ENCODE measurements at places on chromosomes 11 and 22. TPM values are rescaled to one million over a fixed set of nuclear protein-coding genes. Genes with fewer than 3 reads are reported as not detected.

DNA sequence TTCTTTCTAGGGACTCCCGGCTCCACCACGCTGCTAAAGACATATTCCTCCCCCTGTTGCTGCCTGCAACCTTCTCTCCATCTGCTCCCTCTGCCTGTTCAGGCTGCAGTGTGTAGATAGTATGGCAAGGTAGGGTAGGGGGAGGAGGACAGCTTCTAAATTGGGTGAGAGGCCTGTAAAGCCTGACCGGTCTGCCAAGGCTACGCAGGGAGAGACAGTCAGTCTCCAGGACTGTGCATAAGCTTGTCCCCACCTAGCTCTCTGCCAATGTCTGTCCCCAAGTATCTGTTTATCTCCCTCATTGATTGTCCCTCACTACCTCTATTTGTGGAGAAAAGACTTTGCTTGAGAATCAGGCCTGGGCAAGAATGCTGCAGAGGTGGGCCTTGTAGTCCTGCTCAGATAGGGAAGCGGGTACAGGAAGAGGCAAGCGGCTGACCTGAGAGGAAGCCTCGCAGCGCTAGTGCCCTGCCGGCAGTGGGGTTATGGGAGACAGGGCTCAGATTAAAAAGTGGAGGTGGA, 871 bp upstream of the SEZ6L start:
- H3K4me1 ChIP-seq: no peaks in the 10 kb centered on the region
- H3K4me3 ChIP-seq: no peak overlapping the region
- H3K27ac ChIP-seq: no peak overlapping the region

DNA sequence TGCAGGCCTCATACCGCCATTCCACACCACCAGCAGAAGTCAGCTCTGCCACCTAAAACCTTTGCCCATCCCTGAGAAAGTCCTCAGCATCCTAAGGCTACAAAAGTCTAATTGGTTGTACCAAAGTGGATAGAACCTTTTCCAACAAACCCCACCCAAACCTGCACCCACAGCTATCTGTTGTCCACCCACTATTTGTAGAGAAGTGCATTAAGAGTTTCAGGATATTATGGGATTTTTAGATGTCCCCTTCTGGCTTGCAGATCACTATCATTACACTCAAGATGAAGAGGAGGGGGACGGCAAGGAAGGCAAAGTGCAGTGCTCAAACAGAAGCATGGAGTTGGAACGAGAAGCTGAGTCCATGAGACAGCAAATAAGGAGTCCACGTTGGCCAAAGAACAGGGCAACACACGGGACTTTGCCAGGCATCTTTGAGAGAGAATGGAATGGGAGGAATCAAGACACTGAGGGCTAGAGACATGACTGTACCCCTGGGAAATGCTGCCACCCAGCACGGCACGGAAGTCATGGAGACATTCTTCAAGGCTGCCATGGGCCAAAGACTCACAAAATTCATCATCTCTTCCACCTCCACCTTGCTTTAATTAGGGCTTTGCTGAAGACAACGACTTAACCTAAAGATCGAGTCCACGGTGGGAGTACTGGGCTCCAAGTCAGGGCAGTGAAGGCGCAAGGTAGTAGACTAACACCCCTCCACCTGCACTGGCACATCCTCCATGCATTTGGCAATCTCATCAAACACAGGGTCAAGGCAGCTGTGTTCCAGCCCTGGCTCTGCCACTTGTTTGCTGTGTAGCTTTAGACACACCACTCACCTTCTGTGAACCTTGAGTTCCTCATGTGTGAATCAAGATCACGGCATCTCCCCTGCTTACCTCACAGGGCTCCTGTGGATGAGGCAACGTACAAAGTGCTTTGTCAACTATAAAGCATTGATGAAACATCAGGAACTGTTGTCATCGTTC, 112.9 kb upstream of the TMEM45B start:
- no peaks in the 10 kb centered on the region for H3K36me3 ChIP-seq
- no peaks in the 10 kb centered on the region for H3K27me3 ChIP-seq
- H3K4me1 ChIP-seq: no peaks in the 10 kb centered on the region
- DNase-seq: no peak

DNA sequence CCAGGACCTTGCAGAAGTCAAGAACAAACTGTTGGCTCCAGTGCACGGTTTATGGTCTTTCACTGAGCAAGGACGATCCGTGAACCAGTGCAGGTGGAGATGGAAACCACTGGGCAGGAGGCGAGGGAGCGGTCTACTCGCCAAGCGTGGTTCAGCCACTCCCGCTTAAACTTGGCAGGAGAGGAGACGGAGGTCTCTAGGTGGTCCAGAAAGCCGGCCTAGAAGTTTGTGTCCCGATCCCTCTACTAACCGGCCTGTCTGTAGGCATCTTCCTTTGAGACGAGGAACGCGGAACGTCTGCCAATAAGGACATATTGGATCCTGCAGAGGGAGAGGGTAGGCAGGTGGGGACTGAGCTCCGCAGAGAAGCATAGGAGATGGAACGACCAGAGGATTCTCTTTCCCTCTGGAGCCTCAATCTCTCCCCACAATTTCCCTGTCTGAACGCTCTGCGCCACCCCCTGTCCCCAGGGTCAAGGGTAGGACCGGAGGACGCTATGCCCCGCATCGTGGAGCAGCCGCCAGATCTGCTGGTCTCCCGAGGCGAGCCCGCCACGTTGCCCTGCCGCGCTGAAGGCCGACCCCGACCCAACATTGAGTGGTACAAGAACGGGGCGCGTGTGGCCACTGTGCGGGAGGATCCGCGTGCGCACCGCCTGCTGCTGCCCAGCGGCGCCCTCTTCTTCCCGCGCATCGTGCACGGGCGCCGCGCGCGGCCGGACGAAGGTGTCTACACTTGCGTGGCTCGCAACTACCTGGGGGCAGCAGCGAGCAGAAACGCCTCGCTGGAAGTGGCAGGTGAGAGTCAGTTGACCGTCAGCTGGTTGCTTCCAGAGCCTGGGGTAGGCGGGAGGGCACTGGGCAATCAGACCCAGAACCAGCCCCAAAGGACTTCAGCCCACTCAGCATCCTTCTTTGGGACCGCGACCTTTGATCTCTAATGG, 3.4 kb downstream of the ROBO3 start:
- H3K4me1 ChIP-seq: no peaks in the 10 kb centered on the region
- H3K27ac ChIP-seq: no peak overlapping the region
- H3K36me3 ChIP-seq: no peaks in the 10 kb centered on the region

- H3K4me3 ChIP-seq: no peak overlapping the region
- H3K27me3 ChIP-seq: no peaks in the 10 kb centered on the region
- no peaks in the 10 kb centered on the region for H3K4me1 ChIP-seq
- no peak overlapping the region for H3K27ac ChIP-seq
These were observed 12.1 kb upstream of the OMP start for GRCh38 chr11:77090373-77091111.

The ARHGEF17 gene
- total RNA-seq: 7.8 TPM

- no peak overlapping the region for H3K27ac ChIP-seq
- H3K27me3 ChIP-seq: peaks cover 18% of the 10 kb centered on the region
- no peak overlapping the region for H3K4me3 ChIP-seq
- DNase-seq: no peak
- no peaks in the 10 kb centered on the region for H3K36me3 ChIP-seq
These were observed 118.7 kb downstream of the C11orf58 start for GRCh38 chr11:16857186-16857585.

The ARHGAP20 gene
- total RNA-seq: not detected
